Tibial nerve (tissue), 4 donors: ENCODE measurements at places on chromosomes 11 and 22. TPM values are rescaled to one million over a fixed set of nuclear protein-coding genes. Genes with fewer than 3 reads are reported as not detected.

DNA sequence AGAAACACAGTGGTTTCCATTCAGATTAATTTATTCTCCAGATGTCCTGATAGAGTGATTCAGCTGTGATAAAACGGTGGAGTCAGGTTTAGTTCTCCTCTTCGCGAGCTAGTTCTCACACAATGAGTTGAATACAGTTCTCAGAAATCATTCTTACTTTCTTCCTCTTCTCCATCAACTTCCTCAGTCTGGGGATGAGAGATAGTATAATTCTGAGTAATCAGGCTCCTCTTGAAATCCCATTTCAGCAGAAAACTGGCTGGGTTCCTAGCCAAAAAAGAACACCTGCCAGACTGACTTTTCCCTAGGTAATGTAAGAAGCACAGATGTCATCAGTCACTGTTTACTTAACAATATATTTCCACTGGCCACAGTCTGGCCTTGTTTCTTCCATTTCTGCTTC lies 76.7 kb downstream of the SVIP start:
- H3K4me3 ChIP-seq, result no peak overlapping the region
- H3K27ac ChIP-seq, result no peak overlapping the region
- DNase-seq, result no peak
- H3K27me3 ChIP-seq, result no peaks in the 10 kb centered on the region
- H3K36me3 ChIP-seq, result no peaks in the 10 kb centered on the region

Gene CARD18
- total RNA-seq, result not detected

DNA sequence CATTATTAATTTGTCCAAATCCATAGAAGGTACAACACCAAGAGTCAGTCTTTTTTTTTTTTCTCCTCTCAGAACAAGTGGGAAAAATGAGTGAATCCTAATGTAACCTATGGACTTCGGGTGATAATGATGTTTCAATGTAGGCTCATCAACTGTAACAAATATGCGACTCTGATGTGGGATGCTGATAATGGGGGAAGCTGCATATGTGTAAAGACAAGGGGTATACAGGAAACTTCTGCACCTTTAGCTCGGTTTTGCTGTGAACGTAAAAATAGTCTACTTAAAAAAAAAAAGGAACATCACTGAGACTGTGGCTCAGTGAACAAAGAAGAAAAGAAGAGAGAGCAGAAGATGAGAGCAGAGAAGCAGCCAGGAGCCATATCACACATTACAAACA lies 78.3 kb upstream of the ARHGAP32 start:
- no peaks in the 10 kb centered on the region for H3K27me3 ChIP-seq
- DNase-seq, result no peak
- no peaks in the 10 kb centered on the region for H3K36me3 ChIP-seq
- H3K4me3 ChIP-seq, result no peak overlapping the region
- no peak overlapping the region for H3K27ac ChIP-seq

- H3K36me3 ChIP-seq, result no peaks in the 10 kb centered on the region
- no peak overlapping the region for H3K4me3 ChIP-seq
- H3K4me1 ChIP-seq, result no peaks in the 10 kb centered on the region
- no peak overlapping the region for H3K27ac ChIP-seq
Measured at GRCh38 chr11:95897731-95898130, 26.2 kb downstream of the MTMR2 start.

Gene ZNF214
- 7.2 TPM for total RNA-seq

GRCh38 chr11:5137014-5137413 lies 1.1 kb downstream of the OR52A5 start:
- DNase-seq, result no peak
- no peaks in the 10 kb centered on the region for H3K4me1 ChIP-seq
- H3K36me3 ChIP-seq, result no peaks in the 10 kb centered on the region
- H3K4me3 ChIP-seq, result no peak overlapping the region

DNA sequence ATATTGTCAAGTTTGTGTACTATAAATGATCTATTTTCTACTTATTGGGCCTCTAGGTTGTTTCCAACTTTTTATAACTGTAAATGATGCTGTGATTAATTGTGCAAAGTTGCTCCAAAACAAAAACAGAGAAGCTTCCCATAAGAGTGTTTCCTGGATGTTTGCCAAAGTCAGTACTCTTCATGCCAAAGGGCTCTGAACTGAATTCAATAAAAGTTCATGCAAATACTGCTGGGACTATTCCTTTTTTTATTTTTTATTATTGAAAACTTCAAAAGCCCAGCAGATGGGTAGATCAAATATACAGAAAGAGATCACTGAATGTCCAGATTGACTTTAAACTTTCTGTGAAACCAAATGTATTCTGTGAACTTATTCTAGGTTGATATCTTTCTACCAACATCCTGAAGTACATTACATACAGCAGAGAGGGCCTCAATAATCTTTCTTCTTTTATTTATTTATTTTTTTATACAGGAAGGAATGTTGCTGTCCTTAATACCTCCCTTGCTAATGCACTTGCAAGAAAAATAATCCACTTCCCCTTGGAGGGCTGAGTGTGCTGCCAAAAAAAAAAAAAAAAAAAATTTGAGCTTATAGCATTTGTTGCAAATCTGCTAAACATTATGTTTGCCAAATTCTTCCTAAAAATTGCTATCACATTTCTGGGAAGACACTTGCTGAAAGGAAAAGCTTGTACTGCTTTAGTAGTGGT lies 53.0 kb downstream of the CTSC start:
- no peaks in the 10 kb centered on the region for H3K36me3 ChIP-seq
- H3K27me3 ChIP-seq, result no peaks in the 10 kb centered on the region
- H3K4me3 ChIP-seq, result no peak overlapping the region
- H3K4me1 ChIP-seq, result peaks cover 52% of the 10 kb centered on the region
- DNase-seq, result no peak

DNA sequence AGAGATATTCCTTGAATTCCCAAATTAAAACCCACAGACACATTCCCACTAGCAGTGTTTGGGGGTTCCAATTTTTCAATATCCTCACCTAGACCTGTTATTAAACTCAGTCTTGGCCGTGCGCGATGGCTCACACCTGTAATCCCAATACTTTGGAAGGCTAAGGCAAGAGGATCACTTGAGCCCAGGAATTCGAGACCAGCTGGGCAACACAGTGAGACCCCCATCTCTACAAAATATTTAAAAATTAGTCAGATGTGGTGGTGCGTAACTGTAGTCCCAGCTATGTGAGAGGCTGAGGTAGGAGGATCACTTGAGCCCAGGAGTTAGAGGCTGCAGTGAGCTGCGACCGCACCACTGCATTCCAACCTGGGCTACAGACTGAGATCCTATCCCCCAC lies 53.3 kb downstream of the RRAS2 start:
- no peak for DNase-seq
- H3K36me3 ChIP-seq, result no peaks in the 10 kb centered on the region
- H3K27me3 ChIP-seq, result no peaks in the 10 kb centered on the region

Gene NEFH
- 0.30 TPM for total RNA-seq

Gene PANX1
- 20.7 TPM for total RNA-seq

GRCh38 chr22:47621253-47621652 lies 858.8 kb downstream of the TBC1D22A start:
- DNase-seq, result no peak
- no peaks in the 10 kb centered on the region for H3K36me3 ChIP-seq
- no peak overlapping the region for H3K4me3 ChIP-seq
- H3K27me3 ChIP-seq, result no peaks in the 10 kb centered on the region
- H3K27ac ChIP-seq, result no peak overlapping the region

GRCh38 chr22:22692707-22693530 lies 48.5 kb downstream of the GGTLC2 start:
- H3K36me3 ChIP-seq, result no peaks in the 10 kb centered on the region
- H3K27ac ChIP-seq, result no peak overlapping the region
- H3K27me3 ChIP-seq, result no peaks in the 10 kb centered on the region
- H3K4me3 ChIP-seq, result no peak overlapping the region
- no peaks in the 10 kb centered on the region for H3K4me1 ChIP-seq

GRCh38 chr11:20112291-20113148 lies 47.8 kb downstream of the DBX1 start:
- H3K27ac ChIP-seq, result no peak overlapping the region
- no peaks in the 10 kb centered on the region for H3K27me3 ChIP-seq
- H3K4me1 ChIP-seq, result no peaks in the 10 kb centered on the region
- H3K36me3 ChIP-seq, result peaks cover 79% of the 10 kb centered on the region

GRCh38 chr11:118238421-118238820 lies 13.6 kb upstream of the JAML start:
- no peak for DNase-seq
- H3K27ac ChIP-seq, result no peak overlapping the region
- H3K36me3 ChIP-seq, result no peaks in the 10 kb centered on the region
- H3K4me3 ChIP-seq, result no peak overlapping the region
- H3K27me3 ChIP-seq, result peaks cover 10% of the 10 kb centered on the region

DNA sequence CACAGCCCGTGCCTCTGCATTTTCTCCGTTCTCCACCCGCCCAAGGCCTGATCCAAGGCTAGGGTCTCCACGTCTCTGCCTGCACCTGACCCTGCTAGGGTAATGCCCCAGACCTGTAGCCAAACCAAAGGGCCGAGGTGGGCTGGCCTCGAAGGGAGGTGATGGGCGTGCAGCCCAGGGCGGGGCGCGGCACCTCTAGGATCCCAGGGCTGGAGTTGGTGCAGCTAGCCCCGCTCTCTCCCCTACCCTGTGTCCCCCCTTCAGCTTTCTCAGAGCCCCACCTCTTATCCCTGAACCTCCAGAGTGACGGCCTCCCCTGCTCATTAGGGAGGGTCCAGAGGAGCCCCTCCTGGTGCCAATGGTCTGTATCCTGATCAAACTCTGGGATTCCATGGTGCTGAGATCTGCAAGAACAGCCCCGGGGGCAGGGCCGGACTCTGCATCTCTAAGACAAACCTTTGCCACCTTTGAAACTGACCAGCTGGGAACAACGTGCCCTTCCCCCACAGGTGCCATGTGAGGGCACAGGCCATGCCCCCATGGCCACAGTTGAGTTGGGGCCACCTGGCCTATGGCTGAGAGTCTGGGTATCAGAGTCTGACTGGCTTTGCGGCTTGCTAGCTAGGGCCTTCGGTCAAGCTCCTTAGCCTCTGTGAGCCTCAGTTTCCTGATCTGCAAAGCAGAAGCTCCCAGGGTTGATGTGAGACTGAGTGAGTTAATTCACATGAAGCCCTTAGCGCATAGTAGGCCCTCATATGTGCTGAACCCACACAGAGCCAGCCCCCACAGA lies 23.1 kb upstream of the CBX7 start:
- peak overlapping the region; percentile 95 for H3K27ac ChIP-seq
- H3K4me1 ChIP-seq, result peaks cover 60% of the 10 kb centered on the region
- H3K4me3 ChIP-seq, result no peak overlapping the region
- no peak for DNase-seq

Gene KCTD14
- total RNA-seq, result 3.5 TPM

GRCh38 chr22:38505541-38506117 lies 482 bp downstream of the DDX17 start:
- DNase-seq, result peak; percentile 69
- peak overlapping the region; percentile 100 for H3K27ac ChIP-seq
- H3K36me3 ChIP-seq, result peaks cover 10% of the 10 kb centered on the region
- H3K27me3 ChIP-seq, result no peaks in the 10 kb centered on the region
- H3K4me1 ChIP-seq, result peaks cover 42% of the 10 kb centered on the region
- H3K4me3 ChIP-seq, result peak overlapping the region; percentile 88

GRCh38 chr22:42461511-42461910 lies 29.3 kb upstream of the NFAM1 start:
- peaks cover 53% of the 10 kb centered on the region for H3K27me3 ChIP-seq
- H3K4me3 ChIP-seq, result no peak overlapping the region
- H3K27ac ChIP-seq, result no peak overlapping the region
- H3K4me1 ChIP-seq, result no peaks in the 10 kb centered on the region

- H3K27me3 ChIP-seq, result peaks cover 36% of the 10 kb centered on the region
- no peaks in the 10 kb centered on the region for H3K4me1 ChIP-seq
- H3K36me3 ChIP-seq, result no peaks in the 10 kb centered on the region
- H3K27ac ChIP-seq, result no peak overlapping the region
- no peak overlapping the region for H3K4me3 ChIP-seq
- no peak for DNase-seq
Measured at GRCh38 chr11:116576526-116576925, 196.3 kb downstream of the BUD13 start.

GRCh38 chr22:31097941-31098631 lies 9.3 kb downstream of the SELENOM start:
- DNase-seq, result no peak
- H3K4me3 ChIP-seq, result no peak overlapping the region

DNA sequence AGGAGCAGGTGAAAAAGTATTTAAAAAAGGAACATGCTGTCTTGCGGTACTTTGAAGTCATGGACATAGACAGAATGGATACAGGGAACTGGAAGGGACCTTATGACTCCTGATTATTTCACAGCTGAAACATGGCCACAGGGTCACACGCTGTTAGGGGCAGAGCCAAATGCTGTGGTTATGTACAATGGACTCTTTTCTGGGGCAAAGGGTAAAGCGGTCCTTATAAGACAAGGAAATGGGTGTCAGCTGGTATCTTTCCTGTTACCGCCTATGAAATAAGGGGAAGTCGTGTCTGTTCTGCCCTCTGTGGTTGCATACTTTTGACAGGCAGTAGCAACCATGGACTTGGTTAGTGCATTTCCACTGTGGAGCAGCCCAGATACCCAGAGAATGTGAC lies 12.8 kb upstream of the ST14 start:
- H3K27me3 ChIP-seq, result no peaks in the 10 kb centered on the region
- peaks cover 3% of the 10 kb centered on the region for H3K36me3 ChIP-seq
- H3K27ac ChIP-seq, result peak overlapping the region; percentile 7
- H3K4me1 ChIP-seq, result peaks cover 9% of the 10 kb centered on the region

GRCh38 chr11:1967641-1968225 lies 20.6 kb downstream of the MRPL23 start:
- H3K4me1 ChIP-seq, result no peaks in the 10 kb centered on the region
- H3K36me3 ChIP-seq, result no peaks in the 10 kb centered on the region
- DNase-seq, result no peak
- no peak overlapping the region for H3K4me3 ChIP-seq
- H3K27me3 ChIP-seq, result no peaks in the 10 kb centered on the region

Gene APOL6
- total RNA-seq, result 9.2 TPM
